AG09309 (cell line): ENCODE measurements at places on chromosomes 4 and X.
A peak's percentile ranks its signal among the peaks of the same experiment; 100 is the strongest.

GRCh38 chrX:152896450-152896849 is 1.4 kb upstream of the ZNF185 start:
- no peak for DNase-seq

GRCh38 chr4:48909697-48910096 is 3.1 kb upstream of the OCIAD2 start:
- peak; percentile 91 for DNase-seq

GRCh38 chrX:18596096-18596495 is 75.8 kb downstream of the RS1 start:
- DNase-seq = no peak

GRCh38 chr4:67571975-67572374 is 13.4 kb downstream of the STAP1 start:
- DNase-seq = no peak

DNA sequence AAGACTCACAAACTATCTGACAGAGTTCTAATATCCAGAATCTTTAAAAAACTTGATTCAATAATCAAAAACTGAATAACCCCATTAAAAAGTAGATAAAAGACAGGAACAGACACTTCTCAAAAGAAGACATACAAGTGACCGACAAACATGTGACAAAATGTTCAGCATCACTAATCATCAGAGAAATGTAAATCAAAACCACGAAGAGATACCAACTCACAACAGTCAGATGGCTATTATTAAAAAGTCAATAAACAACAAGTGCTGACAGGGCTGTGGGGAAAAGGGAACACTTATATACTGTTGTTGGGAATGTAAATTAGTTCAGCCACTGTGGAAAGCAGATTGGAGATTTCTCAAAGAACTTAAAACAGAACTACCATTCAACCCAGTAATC is 138.1 kb upstream of the RASGEF1B start:
- DNase-seq = no peak

DNA sequence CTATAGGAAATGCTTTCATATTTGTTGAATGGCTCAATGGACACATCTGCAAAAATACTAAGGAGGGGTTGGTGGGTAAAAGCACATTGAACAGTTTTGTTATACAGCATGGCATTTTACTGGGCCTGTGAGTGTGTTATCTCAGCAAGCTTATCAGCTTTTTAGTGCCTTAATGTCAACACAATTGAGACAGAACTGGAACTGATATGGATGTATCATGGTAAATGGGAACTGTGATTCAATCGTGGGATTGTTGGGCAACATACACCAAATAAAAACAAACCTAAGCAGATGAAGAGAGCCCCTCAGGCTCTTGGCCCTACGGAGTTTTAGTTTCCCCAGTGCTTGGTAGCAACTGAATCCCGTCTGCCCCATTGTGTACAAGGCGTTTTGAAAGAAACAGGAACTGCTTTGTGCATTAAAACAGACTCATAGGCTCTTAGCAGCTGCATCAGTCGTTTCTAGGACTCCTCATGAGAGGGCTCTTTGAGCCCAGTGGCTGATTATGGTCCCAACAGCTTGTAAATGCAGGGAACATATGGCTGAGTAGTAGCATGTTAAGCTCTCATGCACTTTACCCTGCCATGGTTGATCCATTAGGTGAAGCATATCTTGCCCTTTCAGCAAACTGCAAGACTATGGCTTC is 7.3 kb downstream of the GPR119 start:
- DNase-seq = no peak

GRCh38 chr4:138952411-138952810 is 63.2 kb upstream of the NOCT start:
- DNase-seq = no peak

DNA sequence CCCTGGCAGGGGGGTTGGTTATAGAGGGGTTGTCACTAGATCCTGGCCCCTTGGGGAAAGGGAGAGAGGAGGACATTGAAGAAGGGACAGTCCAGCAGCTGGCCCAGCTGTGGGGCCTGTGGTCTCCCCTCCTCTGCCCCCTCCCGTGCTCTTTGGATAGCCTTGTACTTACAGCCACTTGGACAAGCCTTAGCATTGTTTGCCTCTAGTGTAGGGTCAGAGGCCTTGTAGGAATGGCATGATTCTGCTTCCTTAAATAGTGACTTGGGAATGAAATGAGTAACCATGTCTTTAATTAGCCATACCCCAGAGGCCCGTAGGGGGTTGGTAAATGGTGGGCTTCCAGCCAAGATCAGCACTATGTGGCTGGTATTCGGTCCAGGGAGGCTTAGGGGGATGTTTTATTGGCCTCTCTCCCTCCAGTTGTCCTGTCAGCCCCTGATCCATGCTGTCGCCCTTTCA is 230.6 kb downstream of the PTTG2 start:
- peak; percentile 39 for DNase-seq

DNA sequence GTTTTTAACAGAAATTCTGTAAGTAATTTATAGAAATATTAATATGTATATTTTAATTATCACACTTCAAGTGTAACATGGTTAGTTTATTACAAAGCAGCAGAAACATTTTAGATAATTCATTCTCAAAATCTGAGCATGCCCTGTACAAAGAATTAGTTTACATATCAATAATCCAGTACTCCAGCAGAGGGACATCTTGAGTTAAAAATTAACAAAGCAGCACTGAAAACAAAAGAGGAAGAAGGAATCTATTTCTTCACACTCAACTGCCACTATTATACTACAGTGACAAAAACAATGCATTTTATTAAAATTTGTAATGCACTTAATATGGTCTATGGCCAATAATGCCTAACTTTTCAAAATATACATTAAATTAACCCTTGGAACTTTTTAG is 179.1 kb upstream of the KLHL4 start:
- no peak for DNase-seq
